Common myeloid progenitor, CD34-positive (primary cell): ENCODE measurements at places on chromosomes 7 and 10.

DNA sequence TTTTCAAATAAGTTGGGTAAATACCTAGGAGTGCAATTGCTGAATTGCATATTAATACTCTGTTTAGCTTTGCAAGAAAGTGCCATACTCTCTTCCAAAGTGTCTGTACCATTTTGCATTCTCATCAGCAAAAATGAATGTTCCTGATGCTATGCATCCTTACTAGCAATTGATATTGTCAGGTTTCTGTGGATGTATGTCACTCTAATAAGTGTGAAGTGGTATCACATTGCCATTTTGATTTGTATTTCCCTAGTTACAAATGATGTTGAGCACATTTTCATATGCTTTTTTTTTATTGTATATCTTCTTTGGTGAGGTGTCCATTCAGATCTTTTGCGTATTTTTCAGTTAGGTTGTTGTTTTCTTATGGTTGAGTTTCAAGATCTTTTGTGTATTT, 230.4 kb upstream of the MAGI2 start:
- DNase-seq = no peak

GRCh38 chr7:140920745-140921144, 4.0 kb downstream of the BRAF start:
- no peak for DNase-seq

DNA sequence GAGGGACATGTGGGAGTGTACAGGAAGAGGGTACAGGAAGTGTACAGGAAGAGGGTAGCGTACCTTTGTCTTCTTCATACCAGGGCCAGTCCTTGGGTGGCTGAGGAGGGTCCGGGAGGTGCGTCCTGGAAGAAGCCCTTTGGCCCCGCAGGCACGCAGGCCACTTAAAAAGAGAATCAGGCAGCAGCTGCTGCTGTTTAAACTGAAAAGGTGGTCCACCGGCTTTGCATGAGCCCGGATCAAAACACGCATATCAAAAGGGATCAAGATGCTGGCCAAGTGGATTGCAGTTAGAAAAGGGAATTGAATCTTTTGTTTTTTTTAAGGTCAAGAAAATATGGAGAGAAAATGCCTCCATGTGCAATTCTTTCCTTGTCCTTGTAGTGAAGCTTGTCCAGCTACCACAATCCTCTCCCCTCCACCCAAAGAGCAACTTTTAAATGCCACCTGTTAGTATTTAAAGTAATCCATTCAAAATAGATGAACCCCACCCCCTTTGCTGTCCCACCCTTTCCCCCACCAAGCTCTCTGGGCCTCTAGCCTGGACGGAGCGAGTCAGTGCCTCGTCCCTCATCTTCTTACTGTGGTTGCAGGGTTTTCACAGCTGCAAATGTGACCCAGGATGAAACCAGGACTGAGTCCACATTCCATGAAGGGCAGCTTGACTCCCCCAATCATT, 142.8 kb downstream of the GLCCI1 start:
- no peak for DNase-seq

DNA sequence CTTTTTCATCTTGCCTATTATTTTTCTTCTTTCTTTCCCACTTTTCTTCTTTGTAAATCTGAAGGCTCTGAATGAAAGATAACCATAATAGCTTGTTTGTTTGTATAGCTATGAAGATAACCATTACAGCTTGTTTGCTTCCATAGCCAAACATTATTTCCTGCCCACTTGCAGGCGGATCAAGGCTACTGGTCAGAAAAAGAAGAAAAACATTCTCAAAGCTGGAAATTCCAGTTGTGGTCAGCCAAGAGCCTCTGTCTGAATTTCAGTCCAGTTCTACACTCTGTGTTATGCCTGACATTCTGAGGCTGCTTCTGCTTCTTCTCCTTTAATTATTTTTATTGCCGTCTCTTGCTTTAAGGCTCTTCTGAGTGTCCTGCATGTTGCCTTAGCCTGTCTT, 48.9 kb downstream of the TMEM178B start:
- no peak for DNase-seq

DNA sequence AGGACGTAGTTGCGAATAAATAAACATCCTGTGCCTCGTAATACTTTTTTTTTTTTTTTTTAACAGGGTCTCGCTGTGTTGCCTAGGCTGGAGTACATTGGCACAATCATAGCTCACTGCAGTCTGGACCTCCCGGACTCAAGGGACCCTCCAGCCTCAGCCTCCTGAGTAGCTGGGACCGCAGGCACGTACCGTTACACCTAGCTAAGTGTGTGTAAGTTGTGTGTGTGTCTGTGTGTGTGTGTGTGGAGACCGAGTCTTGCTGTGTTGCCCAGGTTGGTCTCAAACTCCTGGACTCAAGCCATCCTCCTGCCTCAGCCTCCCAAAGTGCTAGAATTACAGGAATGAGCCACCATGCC, 573 bp upstream of the PON2 start:
- DNase-seq = no peak

DNA sequence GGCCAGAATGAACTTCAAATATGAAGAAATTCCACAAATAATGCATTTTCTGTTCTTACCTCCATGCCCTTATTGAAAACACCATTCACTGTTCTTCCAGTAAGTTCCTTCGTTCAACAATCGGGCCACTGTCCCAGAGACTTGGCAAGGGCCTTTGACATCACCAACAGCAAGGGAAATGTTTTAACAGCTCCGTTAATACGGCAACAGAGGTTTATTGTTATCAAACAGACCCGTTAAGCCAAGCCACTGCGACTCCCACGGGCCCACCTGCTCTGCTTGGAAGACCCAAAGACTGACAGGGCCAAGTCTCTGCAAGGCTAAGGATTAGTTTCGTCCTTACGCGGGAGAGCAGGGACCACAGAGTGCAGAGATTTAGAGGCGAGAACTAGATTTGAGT, 43.4 kb upstream of the LYZL1 start:
- no peak for DNase-seq

GRCh38 chr10:121043124-121043849, 192.1 kb downstream of the WDR11 start:
- no peak for DNase-seq

DNA sequence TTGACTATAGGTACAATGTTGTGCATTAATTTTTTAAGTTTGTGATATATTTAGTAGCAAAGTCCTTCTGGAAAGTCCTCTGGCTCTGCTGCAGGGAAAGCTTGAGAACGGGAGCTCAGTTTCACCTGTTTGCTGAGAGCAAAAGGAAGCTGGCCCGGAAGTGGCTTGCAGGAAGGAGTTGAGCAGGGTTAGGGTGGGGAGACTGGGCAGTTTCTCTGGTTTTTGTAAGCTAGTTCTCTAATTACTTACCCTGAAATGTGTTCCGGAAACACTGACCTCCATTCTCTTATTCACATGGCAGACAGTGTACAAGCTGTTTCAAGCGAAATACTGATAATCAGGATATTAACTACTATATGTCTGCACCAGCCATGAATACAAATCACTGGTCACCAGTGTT, 22.3 kb downstream of the MAP3K8 start:
- DNase-seq = peak; percentile 93

GRCh38 chr10:44462338-44462914, 77.5 kb upstream of the CXCL12 start:
- DNase-seq = no peak

DNA sequence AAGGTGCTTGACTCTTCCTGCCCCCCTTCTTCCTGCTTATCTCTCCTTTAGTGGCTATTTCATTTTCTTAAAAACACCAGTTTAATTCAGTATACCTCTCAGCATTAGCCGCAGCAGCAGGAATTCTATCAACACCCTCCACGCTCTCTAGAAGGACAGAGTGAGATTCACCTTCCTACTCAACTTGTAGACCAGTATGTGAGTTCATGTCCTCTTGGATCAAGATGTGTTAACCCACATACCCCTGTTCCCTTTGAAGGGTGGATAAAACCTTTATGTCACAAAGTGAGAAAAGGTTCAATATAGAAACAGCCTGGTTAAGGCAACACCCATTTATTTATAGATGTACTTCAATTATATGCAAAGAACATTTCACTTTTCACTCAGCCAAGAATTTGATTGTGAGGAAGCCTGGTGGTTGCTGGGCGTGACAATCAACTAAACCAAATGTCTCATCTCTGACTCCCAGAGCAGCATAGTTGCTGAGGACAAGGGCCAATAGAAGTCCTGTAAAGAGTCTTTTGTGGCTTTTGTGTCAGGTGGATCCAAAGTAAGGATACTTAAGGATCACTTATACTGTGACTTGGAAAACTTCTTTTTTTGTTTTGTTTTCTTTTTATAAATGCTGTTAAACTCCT, 617.1 kb downstream of the SORCS3 start:
- no peak for DNase-seq

GRCh38 chr10:1378473-1378872, 322.3 kb downstream of the WDR37 start:
- DNase-seq = no peak

DNA sequence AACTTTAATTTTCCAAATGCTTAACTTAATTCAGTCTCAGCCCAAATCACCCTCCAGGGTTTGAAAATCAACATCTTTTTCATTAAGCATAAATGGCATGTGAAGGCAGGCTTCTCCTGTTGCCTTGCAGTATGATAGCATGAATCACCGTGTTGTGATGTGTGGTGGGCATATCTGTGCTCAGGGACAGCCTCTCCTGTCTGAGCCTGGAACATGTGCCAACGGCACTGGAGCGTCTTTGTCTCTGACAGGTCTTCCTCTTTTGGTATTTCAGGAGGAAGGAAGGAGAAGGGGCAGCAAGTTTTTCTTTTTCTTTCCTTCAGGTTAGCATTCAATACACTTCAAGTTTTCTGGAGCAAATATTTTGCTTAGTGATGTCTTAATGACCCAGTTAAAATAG, 57.6 kb downstream of the LRGUK start:
- peak; percentile 42 for DNase-seq

DNA sequence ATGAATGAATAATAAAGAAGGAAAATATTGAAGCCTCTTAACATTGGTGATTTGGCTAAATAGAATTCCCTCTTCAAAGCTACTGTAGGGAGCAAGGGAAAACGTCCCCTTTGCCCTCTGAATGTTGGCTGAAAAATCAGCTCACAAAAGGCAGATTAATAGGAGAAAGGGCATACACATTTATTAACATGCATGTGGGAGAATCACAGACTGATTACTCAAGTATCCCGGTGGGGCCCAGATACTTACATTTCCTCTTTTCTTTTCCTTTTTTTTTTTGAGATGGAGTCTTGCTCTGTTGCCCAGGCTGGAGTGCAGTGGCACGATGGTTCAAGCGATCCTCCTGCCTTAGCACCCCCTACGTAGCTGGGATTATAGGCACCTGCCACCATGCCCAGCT, 68.5 kb downstream of the HK1 start:
- no peak for DNase-seq

GRCh38 chr7:32218741-32219288, 148.6 kb upstream of the PDE1C start:
- no peak for DNase-seq

GRCh38 chr7:80860554-80860953, 58.3 kb downstream of the SEMA3C start:
- no peak for DNase-seq

DNA sequence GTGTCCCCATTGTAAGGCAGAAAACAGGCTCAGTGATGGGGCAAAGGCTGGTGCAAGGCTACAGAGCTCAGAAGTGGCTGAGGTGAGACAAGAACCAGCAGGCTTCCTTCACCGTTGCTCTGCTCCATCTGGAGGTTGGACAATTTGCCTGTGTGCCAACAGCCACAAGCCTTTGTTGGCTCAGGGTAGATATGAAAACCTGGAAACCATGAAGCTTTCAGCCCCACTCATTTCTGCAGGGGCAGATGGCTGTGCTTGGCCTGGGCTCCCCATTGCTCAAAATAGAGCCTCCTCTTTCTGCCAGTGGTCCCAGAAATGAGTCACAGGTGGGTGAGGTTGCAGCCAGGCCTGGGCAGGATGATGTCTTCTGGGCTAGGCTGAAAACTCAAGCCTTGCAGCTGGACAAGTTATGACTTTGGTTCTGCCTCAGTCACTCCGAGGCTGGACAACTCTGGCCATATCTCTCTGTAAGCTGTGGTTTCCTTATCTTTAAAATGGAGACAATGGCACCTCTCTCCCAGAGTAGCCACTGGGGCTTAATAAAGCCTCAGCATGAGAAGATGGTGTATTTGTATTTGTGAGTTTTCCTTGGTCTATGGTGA, 12.2 kb upstream of the ZNF273 start:
- DNase-seq = no peak

DNA sequence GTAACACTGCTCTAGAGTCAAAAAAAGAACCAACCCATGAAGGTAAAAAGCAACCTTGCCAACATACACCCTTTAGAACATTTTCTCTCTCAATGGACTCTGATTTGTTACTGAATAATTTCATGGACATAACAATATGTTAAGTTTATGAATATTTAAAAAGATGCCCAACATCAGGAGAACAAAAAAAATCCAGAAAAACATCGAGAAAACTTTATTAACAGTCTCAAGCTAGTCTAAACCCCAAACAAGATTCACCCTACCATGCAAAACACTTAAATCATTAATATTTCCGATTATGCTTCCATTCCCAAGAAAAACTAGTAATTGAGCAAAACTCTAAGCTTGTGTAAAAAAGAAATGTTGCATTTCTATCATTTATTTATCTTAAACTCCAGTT, 46.7 kb downstream of the OSBPL3 start:
- no peak for DNase-seq

DNA sequence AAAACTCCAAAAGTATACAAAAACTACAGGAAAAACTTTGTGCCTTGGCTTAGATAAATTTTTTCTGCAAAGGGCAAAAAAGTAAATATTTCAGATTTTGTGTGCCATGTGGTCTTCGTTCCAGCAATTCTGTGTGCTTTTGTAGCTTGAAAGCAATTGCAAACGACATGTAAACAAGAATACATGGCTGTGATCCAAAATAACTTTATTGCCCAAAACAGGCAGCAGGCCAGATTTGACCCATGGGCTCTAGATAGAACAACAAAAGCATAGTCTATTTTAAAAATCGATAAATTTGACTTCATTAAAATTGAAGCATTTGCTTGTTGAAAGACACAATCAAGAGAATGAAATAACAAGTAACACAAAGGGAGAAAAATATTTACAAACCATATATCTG, 336.6 kb downstream of the HPSE2 start:
- no peak for DNase-seq

DNA sequence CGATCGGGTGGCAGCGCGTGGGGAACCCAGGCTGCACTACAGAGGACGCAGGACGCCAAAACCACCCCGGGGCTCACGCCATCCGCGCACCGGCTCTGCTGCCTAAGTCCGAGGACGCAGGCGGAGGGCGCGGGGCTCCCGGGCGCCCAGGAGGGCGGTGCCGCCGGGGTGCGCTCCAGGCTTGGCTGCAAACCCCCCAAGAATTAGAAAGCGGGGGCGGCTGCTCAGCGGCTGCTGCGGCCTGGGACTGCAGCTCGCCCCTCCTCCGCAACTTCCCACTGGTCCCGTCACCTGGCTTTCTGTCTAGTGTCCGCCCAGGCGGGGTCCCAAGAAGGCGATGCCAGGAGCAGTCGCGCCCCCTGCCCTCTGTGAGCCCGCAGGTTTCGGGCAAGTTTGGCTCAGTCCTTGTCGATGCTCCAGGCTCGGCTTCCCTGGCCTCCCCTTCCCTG, 1.7 kb upstream of the POU6F2 start:
- DNase-seq = peak; percentile 45

GRCh38 chr7:101916876-101917275, 99.5 kb downstream of the CUX1 start:
- DNase-seq = no peak

GRCh38 chr10:68606918-68607317, 46.8 kb downstream of the TET1 start:
- DNase-seq = no peak
